ENCODE measurements at places on chromosomes 3 and 15.

- DNase-seq: no peak
- H3K4me3 ChIP-seq: no peak overlapping the region
- H3K4me1 ChIP-seq: peaks cover 20% of the 10 kb centered on the region
- no peaks in the 10 kb centered on the region for H3K36me3 ChIP-seq
- H3K27ac ChIP-seq: no peak overlapping the region
- H3K27me3 ChIP-seq: peaks cover 27% of the 10 kb centered on the region
Observed at GRCh38 chr15:74134387-74135027, 4.1 kb downstream of the ISLR2 start.

DNA sequence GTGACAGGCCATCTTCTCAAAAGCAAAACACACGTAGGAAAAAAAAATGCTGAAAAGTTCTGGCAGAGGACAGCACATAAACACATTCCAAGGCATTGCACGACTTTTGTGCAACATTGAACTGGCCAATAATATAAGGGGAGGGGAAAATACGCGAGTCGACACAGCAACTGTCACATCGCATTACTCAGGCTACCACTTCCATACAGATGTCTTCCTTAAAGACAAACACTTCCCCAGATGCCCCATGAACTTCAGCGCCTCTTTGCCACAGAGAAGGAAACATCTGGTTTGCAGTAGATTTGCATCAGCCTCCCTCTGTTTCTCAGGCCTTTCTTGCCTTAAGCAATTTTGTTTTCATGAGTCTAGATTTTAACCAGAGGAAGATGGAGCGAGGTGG lies 144.4 kb upstream of the IGF1R start:
- no peaks in the 10 kb centered on the region for H3K27me3 ChIP-seq
- H3K27ac ChIP-seq: no peak overlapping the region
- no peak overlapping the region for H3K4me3 ChIP-seq
- no peaks in the 10 kb centered on the region for H3K36me3 ChIP-seq
- no peak for DNase-seq

DNA sequence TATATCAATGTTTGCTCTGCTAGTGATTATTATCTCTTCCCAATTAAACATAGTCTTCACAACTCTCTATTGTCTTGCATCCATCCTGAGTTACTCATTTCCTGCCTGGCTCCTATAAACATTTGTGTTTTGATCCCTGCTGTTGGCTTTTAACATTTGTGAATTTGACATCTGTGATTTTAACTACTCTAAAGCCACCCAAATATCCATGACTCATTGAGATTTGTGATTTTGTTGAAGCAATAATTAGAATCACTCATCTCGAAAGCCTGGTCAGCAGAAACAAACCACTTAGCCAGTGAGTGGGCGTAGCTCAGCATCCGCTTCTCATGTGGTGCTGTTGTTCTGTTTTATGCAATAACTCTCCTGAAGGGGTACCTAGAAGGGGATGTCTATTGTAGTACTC lies 174.3 kb upstream of the ZBTB20 start:
- H3K27ac ChIP-seq: no peak overlapping the region
- no peaks in the 10 kb centered on the region for H3K36me3 ChIP-seq
- no peaks in the 10 kb centered on the region for H3K4me1 ChIP-seq
- no peak overlapping the region for H3K4me3 ChIP-seq

GRCh38 chr3:123423031-123423430 lies 25.9 kb downstream of the ADCY5 start:
- no peak for DNase-seq
- no peak overlapping the region for H3K27ac ChIP-seq
- H3K4me1 ChIP-seq: no peaks in the 10 kb centered on the region
- H3K27me3 ChIP-seq: no peaks in the 10 kb centered on the region
- H3K4me3 ChIP-seq: no peak overlapping the region

GRCh38 chr15:97456521-97457202 lies 503.8 kb upstream of the ARRDC4 start:
- H3K27ac ChIP-seq: no peak overlapping the region
- no peaks in the 10 kb centered on the region for H3K4me1 ChIP-seq
- no peak for DNase-seq
- H3K27me3 ChIP-seq: no peaks in the 10 kb centered on the region
- no peak overlapping the region for H3K4me3 ChIP-seq
- no peaks in the 10 kb centered on the region for H3K36me3 ChIP-seq

DNA sequence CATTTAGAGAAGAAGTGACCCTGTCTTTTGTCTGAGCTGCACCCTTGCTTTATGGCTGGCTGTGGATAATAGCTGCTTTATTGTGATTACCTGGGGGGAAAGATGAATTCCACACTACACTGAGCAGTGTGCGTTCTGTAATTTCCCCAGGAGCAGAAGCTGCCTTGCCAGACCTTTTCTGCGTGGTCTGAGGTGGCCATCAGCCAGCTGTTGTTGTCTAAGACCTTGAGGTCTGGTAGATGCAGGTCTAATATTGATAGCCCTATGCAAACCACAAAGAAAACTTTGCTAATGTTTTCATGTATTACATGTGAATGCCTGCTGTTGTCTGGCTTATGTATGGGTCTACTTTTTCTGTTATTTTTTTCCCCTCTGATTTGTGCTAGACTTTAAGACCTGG lies 144.6 kb downstream of the THSD4 start:
- DNase-seq: no peak
- no peak overlapping the region for H3K27ac ChIP-seq
- H3K27me3 ChIP-seq: no peaks in the 10 kb centered on the region
- H3K4me1 ChIP-seq: no peaks in the 10 kb centered on the region

DNA sequence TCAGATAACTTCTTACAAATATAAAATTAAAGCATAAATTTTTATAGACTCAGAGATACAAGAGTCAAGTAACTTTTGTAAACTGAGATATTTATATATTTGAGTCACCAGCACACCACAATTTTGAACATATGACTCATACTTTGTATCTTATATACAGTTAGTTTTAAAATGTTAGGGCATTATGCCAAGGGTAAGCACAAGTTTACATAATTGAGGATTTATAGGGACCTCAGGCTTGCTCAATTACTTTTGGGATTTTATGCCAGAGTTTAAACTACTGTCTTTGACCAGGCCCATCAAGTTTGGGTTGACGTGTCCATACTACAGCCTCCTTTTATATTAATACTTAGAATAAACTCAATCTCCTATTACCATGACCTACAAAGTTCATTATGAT lies 7.4 kb upstream of the FGF7 start:
- no peak overlapping the region for H3K4me3 ChIP-seq
- H3K4me1 ChIP-seq: no peaks in the 10 kb centered on the region
- DNase-seq: no peak
- H3K27ac ChIP-seq: no peak overlapping the region
- H3K27me3 ChIP-seq: no peaks in the 10 kb centered on the region

- H3K27ac ChIP-seq: no peak overlapping the region
- peaks cover 11% of the 10 kb centered on the region for H3K27me3 ChIP-seq
- H3K4me1 ChIP-seq: peaks cover 63% of the 10 kb centered on the region
- no peak for DNase-seq
- no peak overlapping the region for H3K4me3 ChIP-seq
Observed at GRCh38 chr3:128491691-128491940, 1.4 kb downstream of the GATA2 start.

- H3K4me1 ChIP-seq: peaks cover 31% of the 10 kb centered on the region
- H3K36me3 ChIP-seq: no peaks in the 10 kb centered on the region
- DNase-seq: no peak
- H3K27ac ChIP-seq: no peak overlapping the region
- no peaks in the 10 kb centered on the region for H3K27me3 ChIP-seq
Observed at GRCh38 chr15:91950631-91951329, 97.3 kb downstream of the SLCO3A1 start.

- H3K4me3 ChIP-seq: no peak overlapping the region
- H3K4me1 ChIP-seq: peaks cover 11% of the 10 kb centered on the region
- no peaks in the 10 kb centered on the region for H3K27me3 ChIP-seq
- H3K36me3 ChIP-seq: peaks cover 14% of the 10 kb centered on the region
- no peak for DNase-seq
- H3K27ac ChIP-seq: no peak overlapping the region
Observed at GRCh38 chr15:101171954-101172353, 79.9 kb downstream of the CHSY1 start.

DNA sequence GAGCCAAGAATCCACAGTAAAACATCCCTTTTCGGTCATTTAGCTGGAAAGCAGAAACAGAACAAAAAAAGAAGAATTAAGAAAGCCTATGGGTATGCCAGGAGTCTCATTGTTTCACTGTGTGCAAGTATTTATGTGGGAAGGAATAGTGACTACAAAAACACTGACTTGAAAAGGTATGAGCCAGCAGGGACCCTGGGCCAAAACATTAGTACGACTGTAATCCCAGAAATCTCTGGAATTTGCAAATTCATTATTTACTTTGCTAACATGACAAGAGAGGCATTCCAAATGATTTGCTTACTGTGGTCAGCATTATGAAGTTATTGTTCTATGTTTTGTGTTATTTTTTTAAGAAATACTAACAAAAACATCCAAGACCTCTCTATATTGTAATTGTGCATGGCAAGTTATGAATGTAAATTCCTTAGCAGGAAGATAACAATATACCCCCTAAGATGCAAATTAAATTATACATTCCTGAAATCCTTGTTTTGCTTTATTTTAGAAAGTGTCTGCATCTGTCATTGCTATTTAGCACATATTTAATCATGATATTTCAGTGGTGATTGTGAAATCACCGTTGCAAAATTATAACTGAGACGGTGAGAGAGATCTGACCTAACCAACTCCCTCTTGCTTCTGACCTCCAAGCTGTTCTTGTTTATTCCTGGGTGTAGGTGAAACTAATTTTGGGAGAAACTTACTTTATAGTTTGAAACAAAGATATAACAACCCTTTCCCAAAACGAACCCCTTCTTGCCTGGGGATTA lies 299.2 kb downstream of the ZPLD1 start:
- no peaks in the 10 kb centered on the region for H3K4me1 ChIP-seq
- H3K27ac ChIP-seq: no peak overlapping the region
- H3K27me3 ChIP-seq: no peaks in the 10 kb centered on the region
- H3K36me3 ChIP-seq: no peaks in the 10 kb centered on the region
- DNase-seq: no peak

GRCh38 chr3:150169330-150169940 lies 198.7 kb upstream of the PFN2 start:
- no peak overlapping the region for H3K27ac ChIP-seq
- no peak overlapping the region for H3K4me3 ChIP-seq
- no peaks in the 10 kb centered on the region for H3K4me1 ChIP-seq
- DNase-seq: no peak

DNA sequence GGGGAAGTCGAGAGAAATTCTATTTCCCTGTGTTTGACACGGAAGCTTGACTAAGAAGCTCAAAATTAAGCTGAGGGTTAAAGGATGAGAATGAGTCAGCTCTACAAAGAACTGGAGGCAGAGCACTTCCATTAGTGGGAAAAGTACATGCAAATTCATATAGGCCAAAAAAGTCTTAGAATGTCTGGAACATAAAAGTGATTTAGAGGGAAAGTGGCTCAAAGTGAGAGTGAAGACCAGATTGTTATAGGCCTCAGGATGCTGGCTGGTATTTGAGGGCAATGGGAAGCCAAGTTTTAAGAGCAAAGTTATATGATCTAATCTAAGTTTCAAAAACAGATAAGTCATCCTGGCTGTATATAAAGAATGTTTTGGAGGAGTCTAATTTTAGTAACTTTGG lies 857.3 kb downstream of the NAALADL2 start:
- no peak overlapping the region for H3K27ac ChIP-seq
- H3K4me1 ChIP-seq: no peaks in the 10 kb centered on the region
- no peaks in the 10 kb centered on the region for H3K36me3 ChIP-seq
- no peak overlapping the region for H3K4me3 ChIP-seq
- no peaks in the 10 kb centered on the region for H3K27me3 ChIP-seq

DNA sequence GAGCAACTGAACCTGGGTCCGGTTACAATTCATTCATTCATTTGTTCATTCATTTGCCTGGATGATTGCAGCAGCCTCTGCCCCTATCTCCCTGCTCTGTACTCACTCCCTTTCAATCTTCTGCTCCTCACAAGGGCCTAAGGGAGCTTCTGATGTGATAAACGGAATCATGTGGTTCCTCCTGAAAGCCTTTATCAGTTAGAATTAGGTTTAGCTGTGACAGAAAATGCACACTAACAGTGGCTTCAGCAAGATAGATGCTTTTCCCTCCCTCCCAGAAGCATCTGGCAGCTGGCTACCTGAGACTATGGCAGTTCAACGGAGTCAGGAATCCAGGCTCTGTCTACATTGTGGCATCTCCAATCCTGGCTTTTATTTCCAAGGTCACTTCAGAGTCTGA lies 196.0 kb downstream of the ADAMTS9 start:
- H3K4me1 ChIP-seq: no peaks in the 10 kb centered on the region
- H3K36me3 ChIP-seq: no peaks in the 10 kb centered on the region
- peaks cover 6% of the 10 kb centered on the region for H3K27me3 ChIP-seq
- H3K27ac ChIP-seq: no peak overlapping the region
- no peak overlapping the region for H3K4me3 ChIP-seq

DNA sequence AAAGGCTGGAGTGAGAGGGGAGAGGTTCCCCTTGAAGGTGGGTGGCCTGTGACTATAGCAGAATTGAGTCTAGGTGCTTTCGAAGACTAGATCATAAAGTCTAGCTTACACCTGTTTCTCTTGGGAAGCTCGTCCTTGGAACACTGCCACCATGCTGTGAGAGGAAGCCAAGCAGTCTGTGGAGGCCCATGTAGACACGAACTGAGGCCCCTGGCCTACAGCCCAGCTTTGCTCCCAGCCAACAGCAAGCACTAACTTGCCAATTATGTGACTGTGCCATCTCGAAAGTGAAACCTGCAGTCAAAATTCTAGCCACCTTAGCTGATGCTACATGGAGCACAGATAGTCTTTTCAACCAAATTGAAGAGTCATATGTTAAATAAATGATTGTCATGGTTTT lies 190.5 kb upstream of the NECTIN3 start:
- no peaks in the 10 kb centered on the region for H3K27me3 ChIP-seq
- no peak overlapping the region for H3K27ac ChIP-seq
- no peaks in the 10 kb centered on the region for H3K36me3 ChIP-seq
- no peak for DNase-seq

DNA sequence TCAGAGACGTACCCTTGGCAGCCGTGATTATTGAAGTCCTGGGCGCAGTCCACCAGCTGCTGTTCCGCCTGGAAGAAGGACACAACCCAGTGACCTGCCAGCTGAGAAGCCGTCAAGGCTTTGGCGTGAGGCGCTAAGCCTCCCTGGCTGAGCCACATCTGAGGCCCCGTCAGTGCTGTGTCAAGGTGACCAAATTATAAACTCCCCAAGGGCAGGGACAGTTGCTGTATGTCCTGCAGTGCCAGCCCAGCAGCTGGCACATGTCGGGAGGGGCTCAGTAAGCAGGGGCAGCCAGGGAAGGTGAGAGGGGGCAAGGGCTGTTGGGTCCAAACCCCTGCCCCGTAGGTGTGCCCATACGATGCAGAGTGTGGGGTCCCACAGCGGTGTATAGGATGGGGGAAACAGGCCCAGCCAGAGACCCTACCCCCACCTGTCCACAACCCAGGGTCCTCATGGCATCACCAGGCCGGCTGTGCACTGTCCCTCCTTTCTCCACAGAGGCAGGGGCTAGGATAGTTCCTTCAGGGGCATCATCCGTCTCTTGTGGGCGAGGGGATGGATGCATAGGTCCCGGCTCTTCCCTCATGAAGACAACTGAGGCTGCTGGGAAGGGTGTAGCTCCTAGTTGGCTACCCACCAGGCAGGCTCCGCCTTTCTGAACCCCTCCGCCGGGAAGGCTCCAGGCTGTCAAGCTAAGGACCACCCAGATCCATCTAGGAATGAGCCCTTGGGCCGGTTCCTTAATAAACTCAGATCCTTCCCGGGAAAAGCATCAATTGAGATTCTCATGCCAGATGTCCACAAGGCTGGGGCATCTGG lies 13.2 kb downstream of the CTSH start:
- H3K36me3 ChIP-seq: no peaks in the 10 kb centered on the region
- H3K27me3 ChIP-seq: no peaks in the 10 kb centered on the region
- no peak for DNase-seq
- H3K4me3 ChIP-seq: no peak overlapping the region
- H3K4me1 ChIP-seq: no peaks in the 10 kb centered on the region
